NCI-H446 treated with DMSO at 0.1 percent for 48 hours (cell line): ENCODE measurements at places on chromosomes 6 and 20.

DNA sequence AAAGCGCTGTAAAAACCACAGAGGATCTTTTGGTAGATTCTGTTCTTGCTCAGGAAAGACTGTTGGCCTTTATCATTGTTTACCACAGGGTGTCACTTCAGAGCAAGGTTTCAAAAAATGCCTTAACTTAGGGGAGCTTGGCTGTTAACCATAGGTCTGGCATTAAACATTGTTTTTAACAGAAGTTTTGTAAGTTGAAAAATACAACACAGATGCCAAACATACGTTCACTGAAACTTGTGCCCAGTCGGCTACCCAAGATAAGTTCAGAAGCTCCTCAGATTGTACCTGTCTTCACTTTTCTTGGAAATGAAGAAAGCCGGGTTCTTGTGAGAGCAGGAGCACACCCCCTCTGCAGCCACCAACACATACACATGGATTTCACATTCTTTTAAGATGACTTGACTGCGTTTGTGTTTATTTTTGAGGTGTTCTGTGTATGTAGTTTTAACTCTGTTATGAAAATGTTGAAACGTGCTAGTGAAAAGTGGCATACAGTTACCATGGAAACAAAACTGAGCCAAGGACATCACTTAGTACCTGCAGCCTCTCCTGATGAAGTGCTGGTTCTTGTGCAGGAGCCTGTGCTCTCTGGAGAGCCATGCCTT lies 64.9 kb downstream of the SYCP2L start:
- no peak for DNase-seq

DNA sequence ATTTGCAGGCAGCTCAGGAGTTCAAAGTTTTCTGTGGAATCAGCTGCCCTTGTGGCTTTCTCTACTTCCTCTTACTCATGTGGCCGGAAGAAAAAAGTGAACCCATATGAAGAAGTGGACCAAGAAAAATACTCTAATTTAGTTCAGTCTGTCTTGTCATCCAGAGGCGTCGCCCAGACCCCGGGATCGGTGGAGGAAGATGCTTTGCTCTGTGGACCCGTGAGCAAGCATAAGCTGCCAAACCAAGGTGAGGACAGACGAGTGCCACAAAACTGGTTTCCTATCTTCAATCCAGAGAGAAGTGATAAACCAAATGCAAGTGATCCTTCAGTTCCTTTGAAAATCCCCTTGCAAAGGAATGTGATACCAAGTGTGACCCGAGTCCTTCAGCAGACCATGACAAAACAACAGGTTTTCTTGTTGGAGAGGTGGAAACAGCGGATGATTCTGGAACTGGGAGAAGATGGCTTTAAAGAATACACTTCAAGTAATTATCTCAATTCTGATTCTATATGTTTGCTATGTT lies 1.1 kb downstream of the MGME1 start:
- DNase-seq: no peak

- no peak for DNase-seq
Measured at GRCh38 chr20:63703471-63703975, 4.3 kb downstream of the ARFRP1 start.

- DNase-seq: no peak
Measured at GRCh38 chr6:52076791-52077179, 10.6 kb downstream of the PKHD1 start.

- no peak for DNase-seq
Measured at GRCh38 chr20:13625304-13625979, 13.3 kb downstream of the TASP1 start.

- DNase-seq: no peak
Measured at GRCh38 chr6:24126586-24127192, 674 bp downstream of the NRSN1 start.

- peak; percentile 15 for DNase-seq
Measured at GRCh38 chr6:80553071-80553740, 446.7 kb downstream of the BCKDHB start.

- no peak for DNase-seq
Measured at GRCh38 chr6:37441651-37442050, 8.6 kb downstream of the CMTR1 start.

GRCh38 chr20:4776079-4776630 lies 54.4 kb downstream of the PRND start:
- DNase-seq: no peak

DNA sequence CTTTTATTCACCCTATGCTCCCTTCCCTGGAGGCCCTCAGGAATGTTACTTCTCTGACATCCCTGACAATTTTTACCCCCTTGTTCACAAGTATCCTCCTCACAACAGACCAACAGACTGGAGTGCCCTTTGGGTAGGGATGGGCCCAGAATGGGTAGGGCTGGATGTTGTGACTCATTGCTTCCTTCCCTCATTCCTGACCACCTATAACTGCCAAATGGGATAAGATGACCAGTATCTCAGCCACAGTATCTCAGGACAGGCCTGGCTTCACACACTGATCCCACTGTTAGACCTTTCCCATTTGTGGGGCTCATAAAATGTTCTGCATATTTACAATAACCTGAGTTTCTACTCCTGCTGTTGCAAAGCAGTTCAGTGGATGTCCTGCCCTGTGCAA lies 223.0 kb upstream of the LRFN2 start:
- DNase-seq: no peak

DNA sequence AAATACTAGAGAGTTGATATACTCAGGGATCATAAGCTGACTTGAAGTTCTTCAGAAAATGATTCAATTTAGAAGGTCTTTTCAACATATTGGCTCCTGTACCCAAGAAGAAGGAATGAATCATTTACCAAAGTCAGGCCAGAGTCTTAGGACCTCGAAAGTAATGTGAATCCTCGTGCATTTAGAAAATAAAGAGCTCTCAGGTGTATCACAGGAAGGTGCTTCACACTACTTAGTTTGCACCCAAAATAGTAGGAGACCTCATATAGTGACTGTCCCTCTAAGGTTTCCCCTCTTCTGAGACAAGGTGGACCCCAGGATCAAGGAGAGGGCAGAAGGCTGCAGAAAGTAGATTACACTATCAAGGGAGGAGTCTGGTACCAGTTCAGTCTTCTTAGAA lies 71.8 kb downstream of the F13A1 start:
- DNase-seq: no peak

GRCh38 chr6:45116714-45117410 lies 211.3 kb upstream of the RUNX2 start:
- no peak for DNase-seq

DNA sequence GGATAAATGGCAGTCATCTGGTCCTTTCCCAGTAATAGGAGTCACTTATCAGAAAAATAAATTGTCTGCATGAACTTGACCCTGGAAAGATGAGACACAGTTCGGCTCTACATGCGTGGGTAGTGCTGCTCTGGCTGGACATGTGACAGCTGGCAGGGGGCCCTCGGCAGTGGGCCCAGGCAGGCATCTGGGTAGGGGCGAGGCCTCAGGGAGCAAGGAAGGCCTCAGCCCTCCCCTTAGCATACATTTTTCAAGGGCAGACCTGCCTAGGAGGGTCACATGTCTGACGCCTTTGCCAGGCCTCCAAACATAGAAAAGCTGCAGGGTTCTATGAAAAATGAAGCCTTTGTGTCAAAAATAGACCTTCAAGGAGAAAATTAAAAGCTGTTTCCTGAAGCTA lies 12.8 kb upstream of the ILRUN start:
- DNase-seq: peak; percentile 90
